Activated T-helper 1 cell treated with anti-CD3 and anti-CD28 coated beads, Interleukin-12 subunit alpha, Interleukin-12 subunit beta, Interleukin-2, Interleukin-4 antibody, amounts not matched to agents 30 ng/mL and 10 ng/mL and 1 ng/mL, durations not matched to agents 14 hours and 24 hours and 36 hours (primary cell): ENCODE measurements at places on chromosomes 4 and X. TPM values are rescaled to one million over a fixed set of nuclear protein-coding genes. Genes with fewer than 3 reads are reported as not detected.
A peak's percentile ranks its signal among the peaks of the same experiment; 100 is the strongest.

GRCh38 chr4:26985873-26986272 lies 125.2 kb downstream of the STIM2 start:
- H3K27ac ChIP-seq, result no peak overlapping the region
- no peaks in the 10 kb centered on the region for H3K27me3 ChIP-seq

- DNase-seq, result no peak
- no peak overlapping the region for H3K27ac ChIP-seq
- no peaks in the 10 kb centered on the region for H3K27me3 ChIP-seq
- no peaks in the 10 kb centered on the region for H3K36me3 ChIP-seq
These were observed 89.5 kb upstream of the CITED1 start for GRCh38 chrX:72395237-72395636.

DNA sequence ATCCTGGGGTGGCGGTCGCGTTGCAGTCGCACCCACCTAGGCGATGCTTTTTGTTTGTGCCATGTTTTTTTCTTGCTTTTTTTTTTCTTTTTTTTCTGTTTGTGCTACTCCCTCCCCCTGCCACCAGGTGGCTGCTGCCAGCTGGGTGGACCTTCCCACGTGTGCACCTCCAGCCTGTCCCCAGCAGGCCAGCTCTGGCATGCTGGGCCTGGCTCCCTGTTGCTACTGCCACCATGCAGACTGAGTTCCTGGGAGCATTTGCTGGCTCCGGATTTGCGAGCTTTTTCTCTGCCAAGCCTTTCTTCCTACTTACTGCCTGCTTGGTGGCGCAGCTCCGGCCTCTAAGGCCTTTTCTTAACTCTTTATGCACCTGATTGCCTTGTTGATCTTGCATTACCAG lies 161.2 kb upstream of the WDFY3 start:
- H3K36me3 ChIP-seq, result no peaks in the 10 kb centered on the region
- no peak for DNase-seq
- H3K27me3 ChIP-seq, result no peaks in the 10 kb centered on the region
- no peak overlapping the region for H3K27ac ChIP-seq
- no peaks in the 10 kb centered on the region for H3K4me1 ChIP-seq
- no peak overlapping the region for H3K4me3 ChIP-seq

- no peak overlapping the region for H3K4me3 ChIP-seq
- no peak for DNase-seq
- no peaks in the 10 kb centered on the region for H3K4me1 ChIP-seq
- H3K36me3 ChIP-seq, result no peaks in the 10 kb centered on the region
- H3K27me3 ChIP-seq, result no peaks in the 10 kb centered on the region
- no peak overlapping the region for H3K27ac ChIP-seq
These were observed 68.4 kb upstream of the IQCM start for GRCh38 chr4:149884046-149884445.

DNA sequence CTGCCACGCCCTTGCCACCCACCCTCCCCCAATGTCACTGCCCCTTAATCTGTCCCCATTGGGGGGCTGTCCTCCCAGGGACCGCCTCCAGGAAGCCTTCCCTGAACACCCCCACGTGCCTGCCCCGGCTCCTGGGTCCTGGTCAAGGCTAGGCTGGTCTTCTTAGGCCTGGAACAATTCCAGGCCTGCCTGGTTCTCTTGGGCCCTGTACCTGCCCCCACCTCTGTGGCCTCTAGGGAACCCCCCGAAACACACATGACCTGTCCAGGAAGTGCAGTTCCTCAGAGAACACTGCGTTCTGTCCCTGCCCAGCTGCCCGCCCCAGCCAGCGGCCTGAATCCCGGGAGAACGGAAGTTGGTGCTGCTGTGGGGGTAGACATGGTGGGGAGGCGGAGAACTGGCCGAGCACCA lies 5.1 kb downstream of the MXD4 start:
- H3K36me3 ChIP-seq, result no peaks in the 10 kb centered on the region
- no peak overlapping the region for H3K27ac ChIP-seq
- no peaks in the 10 kb centered on the region for H3K4me1 ChIP-seq

- no peak for DNase-seq
- H3K36me3 ChIP-seq, result no peaks in the 10 kb centered on the region
- no peaks in the 10 kb centered on the region for H3K4me1 ChIP-seq
- H3K27me3 ChIP-seq, result no peaks in the 10 kb centered on the region
- no peak overlapping the region for H3K4me3 ChIP-seq
These were observed 1028.8 kb upstream of the IGFBP7 start for GRCh38 chr4:58138786-58139668.

- no peaks in the 10 kb centered on the region for H3K36me3 ChIP-seq
- no peak overlapping the region for H3K4me3 ChIP-seq
- H3K4me1 ChIP-seq, result no peaks in the 10 kb centered on the region
- DNase-seq, result no peak
These were observed 465.8 kb downstream of the NAF1 start for GRCh38 chr4:162700815-162701361.

DNA sequence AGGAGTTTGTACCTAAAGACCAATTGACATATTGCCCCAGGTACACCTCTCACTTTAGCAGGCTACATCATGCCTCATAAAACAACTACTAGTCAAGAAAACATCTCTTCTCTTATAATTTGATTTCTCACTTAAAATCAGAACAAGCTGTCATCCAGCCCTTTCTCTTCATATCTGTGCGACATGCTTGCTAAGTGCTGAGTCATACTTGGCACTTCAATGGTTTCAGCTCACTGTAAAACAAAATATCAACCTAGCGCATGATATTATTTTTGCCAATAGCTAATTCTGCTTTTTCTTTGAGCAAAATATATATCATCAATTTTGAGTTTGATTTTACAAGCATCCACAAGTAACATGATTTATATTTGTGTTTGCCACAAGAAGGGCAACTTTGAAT lies 27.9 kb upstream of the FUNDC1 start:
- H3K36me3 ChIP-seq, result no peaks in the 10 kb centered on the region
- no peak overlapping the region for H3K27ac ChIP-seq
- no peak overlapping the region for H3K4me3 ChIP-seq
- no peaks in the 10 kb centered on the region for H3K27me3 ChIP-seq
- H3K4me1 ChIP-seq, result no peaks in the 10 kb centered on the region

- no peaks in the 10 kb centered on the region for H3K4me1 ChIP-seq
- DNase-seq, result no peak
- H3K27ac ChIP-seq, result no peak overlapping the region
- H3K27me3 ChIP-seq, result no peaks in the 10 kb centered on the region
- H3K36me3 ChIP-seq, result no peaks in the 10 kb centered on the region
These were observed 83.6 kb downstream of the GAB1 start for GRCh38 chr4:143420227-143420626.

GRCh38 chr4:26032630-26033317 lies 118.8 kb downstream of the SMIM20 start:
- H3K36me3 ChIP-seq, result no peaks in the 10 kb centered on the region
- DNase-seq, result no peak
- peak overlapping the region; percentile 27 for H3K27ac ChIP-seq

GRCh38 chrX:11113731-11114130 lies 2.6 kb downstream of the HCCS start:
- no peaks in the 10 kb centered on the region for H3K27me3 ChIP-seq
- H3K27ac ChIP-seq, result peak overlapping the region; percentile 58
- peak overlapping the region; percentile 60 for H3K4me3 ChIP-seq
- peaks cover 16% of the 10 kb centered on the region for H3K36me3 ChIP-seq
- peaks cover 21% of the 10 kb centered on the region for H3K4me1 ChIP-seq

DNA sequence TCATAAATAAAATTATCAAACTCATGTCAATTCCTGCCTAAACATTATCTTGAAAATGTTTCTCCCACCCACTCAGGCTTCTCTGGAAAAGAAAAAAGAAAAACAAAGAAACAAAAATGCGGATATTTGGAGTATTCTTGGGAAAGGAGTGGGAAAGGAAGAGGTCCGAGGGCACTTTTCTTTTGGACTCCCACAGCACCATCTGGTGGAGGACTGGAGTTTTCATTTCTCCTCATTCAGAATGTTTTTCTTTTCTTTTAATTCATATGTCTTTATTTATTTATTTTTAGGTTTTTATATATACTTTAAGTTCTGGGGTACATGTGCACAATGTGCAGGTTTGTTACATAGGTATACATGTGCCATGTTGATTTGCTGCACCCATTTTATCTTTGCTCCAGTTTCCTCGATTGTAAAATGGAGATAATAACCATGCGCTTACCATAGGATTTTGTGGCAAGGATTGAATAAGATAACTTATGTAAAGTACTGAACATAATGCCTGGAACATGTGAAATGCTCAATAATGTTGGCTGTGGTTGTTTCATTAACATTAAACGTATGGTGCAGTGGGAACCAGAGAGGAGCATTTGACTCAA lies 8.0 kb upstream of the KCNE5 start:
- H3K36me3 ChIP-seq, result peaks cover 8% of the 10 kb centered on the region
- no peak overlapping the region for H3K27ac ChIP-seq
- H3K4me1 ChIP-seq, result peaks cover 10% of the 10 kb centered on the region
- no peaks in the 10 kb centered on the region for H3K27me3 ChIP-seq

DNA sequence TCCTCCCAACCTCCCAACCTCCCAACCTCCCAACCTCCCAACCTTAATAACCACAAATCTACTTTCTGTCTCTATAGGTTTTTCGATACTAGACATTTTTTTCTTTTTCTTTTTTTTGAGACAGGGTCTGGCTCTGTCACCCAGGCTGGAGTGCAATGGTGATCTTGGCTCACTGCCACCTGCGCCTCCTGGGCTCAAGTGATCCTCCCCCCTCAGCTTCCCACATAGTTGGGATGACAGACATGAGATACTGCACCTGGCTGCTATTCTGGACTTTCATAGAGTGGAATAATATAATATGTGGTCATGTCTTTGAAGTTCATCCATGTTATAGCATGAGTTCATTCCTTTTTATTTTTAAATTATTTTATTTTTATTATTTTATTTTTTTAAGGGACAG lies 39.5 kb upstream of the ZFX start:
- H3K4me3 ChIP-seq, result no peak overlapping the region
- H3K27ac ChIP-seq, result no peak overlapping the region
- no peak for DNase-seq
- H3K36me3 ChIP-seq, result peaks cover 2% of the 10 kb centered on the region

DNA sequence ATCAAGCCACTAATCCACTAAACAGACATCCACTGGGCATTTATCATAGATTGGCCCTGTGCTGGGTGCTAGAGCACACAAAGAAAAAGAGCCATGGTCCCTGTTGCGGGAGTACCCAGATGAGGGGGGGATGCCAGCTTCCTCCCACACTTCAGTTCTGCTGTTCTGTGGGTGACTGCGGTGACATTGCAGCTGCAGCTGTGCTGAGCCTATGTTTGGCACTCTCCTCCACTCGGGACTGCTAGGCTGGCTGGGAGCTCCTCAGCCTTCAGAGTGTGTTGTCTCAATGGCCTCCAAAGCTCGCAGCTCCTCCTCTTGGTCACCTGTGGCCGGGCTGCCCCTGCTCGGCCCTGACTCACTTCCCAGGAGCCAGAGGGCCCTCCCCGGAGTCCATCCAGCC lies 173.2 kb downstream of the CLCN4 start:
- no peak overlapping the region for H3K27ac ChIP-seq
- H3K36me3 ChIP-seq, result no peaks in the 10 kb centered on the region
- DNase-seq, result no peak
- no peak overlapping the region for H3K4me3 ChIP-seq
- H3K4me1 ChIP-seq, result no peaks in the 10 kb centered on the region

- no peak overlapping the region for H3K4me3 ChIP-seq
- no peak for DNase-seq
- peaks cover 3% of the 10 kb centered on the region for H3K27me3 ChIP-seq
- no peaks in the 10 kb centered on the region for H3K4me1 ChIP-seq
- no peaks in the 10 kb centered on the region for H3K36me3 ChIP-seq
These were observed 332.7 kb downstream of the UNC5C start for GRCh38 chr4:95215991-95216605.

DNA sequence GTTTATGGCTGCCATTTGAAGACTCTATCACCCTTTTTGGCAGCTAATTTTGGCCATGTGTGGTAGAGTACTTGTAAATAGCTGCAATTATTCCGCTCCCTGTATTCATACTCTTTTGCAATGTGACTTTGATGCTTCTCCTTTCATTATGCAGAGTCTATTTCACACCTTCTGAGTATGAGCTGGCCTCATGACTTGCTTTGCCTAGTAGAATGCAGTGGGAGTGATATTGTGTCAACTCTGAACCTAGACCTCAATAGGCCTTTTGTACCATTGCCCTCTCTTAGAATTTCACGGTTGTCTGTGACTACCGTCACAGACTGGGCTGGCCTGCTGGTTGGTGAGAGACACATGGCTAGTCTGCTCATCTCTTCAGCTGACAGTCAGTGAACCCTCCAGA lies 118.8 kb downstream of the DDIT4L start:
- no peak overlapping the region for H3K27ac ChIP-seq
- no peaks in the 10 kb centered on the region for H3K36me3 ChIP-seq
- no peak overlapping the region for H3K4me3 ChIP-seq
- H3K4me1 ChIP-seq, result no peaks in the 10 kb centered on the region
- no peak for DNase-seq
- no peaks in the 10 kb centered on the region for H3K27me3 ChIP-seq

GRCh38 chr4:150117094-150117493 lies 38.8 kb downstream of the DCLK2 start:
- no peaks in the 10 kb centered on the region for H3K4me1 ChIP-seq
- H3K27ac ChIP-seq, result no peak overlapping the region
- H3K4me3 ChIP-seq, result no peak overlapping the region
- no peak for DNase-seq

DNA sequence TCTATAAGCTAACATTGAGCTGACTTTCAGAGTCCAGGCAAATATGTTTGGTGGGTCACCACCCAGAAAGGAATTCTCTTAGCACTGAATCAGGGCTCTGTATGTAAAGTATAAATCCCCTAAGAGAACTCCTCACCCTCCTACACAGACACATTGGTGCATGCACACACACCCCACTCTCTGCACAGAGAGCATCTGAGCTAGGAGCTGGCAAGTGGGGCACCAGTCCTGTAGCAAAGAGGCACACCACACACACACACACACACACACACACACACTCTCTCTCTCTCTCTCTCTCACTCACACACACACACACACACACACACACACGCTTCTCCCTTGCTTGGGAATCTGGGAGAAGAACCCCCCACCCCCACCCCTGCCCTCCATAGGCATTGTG lies 3.2 kb downstream of the SLITRK2 start:
- H3K4me1 ChIP-seq, result no peaks in the 10 kb centered on the region
- H3K27ac ChIP-seq, result no peak overlapping the region
- no peak overlapping the region for H3K4me3 ChIP-seq
- H3K36me3 ChIP-seq, result no peaks in the 10 kb centered on the region

- no peak overlapping the region for H3K4me3 ChIP-seq
- DNase-seq, result no peak
- H3K36me3 ChIP-seq, result peaks cover 22% of the 10 kb centered on the region
- peaks cover 5% of the 10 kb centered on the region for H3K4me1 ChIP-seq
- H3K27ac ChIP-seq, result no peak overlapping the region
- peaks cover 8% of the 10 kb centered on the region for H3K27me3 ChIP-seq
These were observed 41.8 kb upstream of the ANTXR2 start for GRCh38 chr4:80114732-80115265.

- no peaks in the 10 kb centered on the region for H3K27me3 ChIP-seq
- H3K27ac ChIP-seq, result no peak overlapping the region
- DNase-seq, result no peak
- no peaks in the 10 kb centered on the region for H3K36me3 ChIP-seq
These were observed 157.1 kb downstream of the VEGFC start for GRCh38 chr4:176635372-176636261.

CT45A10 gene
- not detected in 2 replicates for total RNA-seq

TMSB15A gene
- total RNA-seq, result not detected in 2 replicates

FGF13 gene
- not detected in 2 replicates for total RNA-seq

ENAM gene
- not detected in 2 replicates for total RNA-seq

CDKL2 gene
- 0.16 and 0.22 TPM in 2 replicates for total RNA-seq

BEX5 gene
- 0.86 and 1.3 TPM in 2 replicates for total RNA-seq

CLDN34 gene
- not detected in 2 replicates for total RNA-seq

NPNT gene
- total RNA-seq, result 0.17 TPM in 1 of 2 replicates, not detected in the other

RTL9 gene
- not detected in 2 replicates for total RNA-seq

TDO2 gene
- not detected in 2 replicates for total RNA-seq
